NCI-H1930 (cell line): ENCODE measurements at places on chromosomes 1 and 21.
A peak's percentile ranks its signal among the peaks of the same experiment; 100 is the strongest.

- no peak for DNase-seq
Measured at GRCh38 chr1:208944981-208945451, 638.5 kb upstream of the CAMK1G start.

DNA sequence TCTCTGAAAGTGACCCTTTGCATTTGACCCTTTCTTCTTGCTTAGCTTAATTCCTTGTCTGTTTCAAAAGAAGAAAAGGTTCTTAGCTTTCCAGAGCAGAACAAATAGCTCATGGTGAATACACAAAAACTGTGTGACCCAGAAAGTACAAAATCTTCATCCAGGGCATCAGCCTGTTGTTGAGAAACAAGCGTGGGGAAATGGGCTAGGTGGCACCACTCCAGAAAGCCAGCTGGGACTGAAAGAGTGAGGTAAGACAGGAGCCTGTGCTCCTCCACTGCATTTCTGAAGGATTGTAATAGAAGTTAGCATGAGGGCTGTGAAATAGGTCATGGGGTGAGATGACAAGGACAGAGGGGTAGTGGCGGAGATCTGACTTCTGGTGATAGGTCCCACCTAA lies 45.8 kb downstream of the CYP2J2 start:
- DNase-seq: no peak

- DNase-seq: no peak
Measured at GRCh38 chr1:171727778-171728177, 14.1 kb downstream of the VAMP4 start.

- DNase-seq: no peak
Measured at GRCh38 chr1:190049314-190049713, 428.4 kb downstream of the BRINP3 start.

DNA sequence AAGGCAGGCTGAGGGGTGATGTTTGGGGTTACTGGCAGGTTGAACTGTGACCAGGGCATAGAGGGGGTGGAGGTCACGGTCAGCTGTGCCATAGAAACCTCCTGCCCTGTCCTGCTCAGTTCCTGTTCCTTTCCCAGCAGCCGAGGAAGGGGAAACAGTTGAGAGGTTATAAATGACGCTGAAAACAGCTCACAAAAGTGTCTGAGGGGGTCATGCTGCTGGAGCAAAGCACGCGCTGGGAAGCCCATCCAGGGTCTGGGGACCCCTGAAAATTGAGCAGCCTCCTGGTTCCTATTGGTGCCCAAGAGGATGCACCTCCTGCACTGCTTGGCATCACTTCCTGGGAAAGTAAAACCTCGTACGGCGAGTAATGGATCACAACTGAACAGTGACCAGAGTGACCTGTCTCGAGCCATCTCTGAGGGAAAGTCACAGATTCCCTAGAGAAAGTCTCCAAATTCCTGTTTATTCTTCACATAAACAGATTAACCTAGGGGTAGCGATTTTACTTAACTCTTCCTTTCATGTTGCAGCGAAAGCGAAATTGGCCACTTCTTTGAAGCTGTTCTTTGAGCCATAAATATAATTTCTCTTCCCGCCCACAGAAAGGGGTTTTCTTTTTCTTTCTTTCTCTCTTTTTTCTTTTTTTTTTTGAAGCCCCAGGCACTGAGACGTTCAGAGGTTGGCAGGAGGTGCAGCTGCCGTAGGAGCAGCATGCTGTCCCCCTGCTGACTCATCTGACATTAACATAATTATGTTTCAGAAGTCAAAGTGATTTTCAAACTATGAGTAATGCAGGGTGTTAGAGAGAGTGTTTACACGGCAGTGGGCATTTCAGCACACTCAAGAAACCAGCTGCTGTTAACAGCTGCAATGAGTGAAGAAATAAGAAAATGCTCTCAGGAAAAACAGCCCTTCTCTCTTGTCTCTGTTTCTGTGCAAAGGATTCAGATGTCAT lies 41.8 kb upstream of the ATF3 start:
- peak; percentile 43 for DNase-seq

GRCh38 chr1:7508934-7509519 lies 262.1 kb upstream of the VAMP3 start:
- no peak for DNase-seq

DNA sequence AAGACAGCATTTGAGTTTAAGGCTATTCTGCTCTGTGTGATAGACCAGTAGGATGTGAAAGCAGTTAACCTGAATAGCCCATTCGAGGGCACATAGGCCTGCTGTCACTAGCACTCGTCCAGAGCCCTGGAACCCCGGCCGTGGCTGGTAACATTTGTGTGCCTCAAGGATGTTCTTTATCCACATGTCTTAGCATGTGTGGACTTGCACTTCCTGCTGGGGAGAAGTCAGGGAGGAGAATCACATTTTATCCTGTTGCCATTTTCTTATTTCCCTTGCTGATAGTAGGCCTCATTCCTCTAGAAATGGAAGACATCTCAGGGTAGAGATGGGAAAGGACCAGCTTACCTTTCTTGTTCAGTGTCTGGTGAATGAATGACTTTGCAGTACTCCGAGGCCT lies 54.7 kb downstream of the VPS13D start:
- no peak for DNase-seq

DNA sequence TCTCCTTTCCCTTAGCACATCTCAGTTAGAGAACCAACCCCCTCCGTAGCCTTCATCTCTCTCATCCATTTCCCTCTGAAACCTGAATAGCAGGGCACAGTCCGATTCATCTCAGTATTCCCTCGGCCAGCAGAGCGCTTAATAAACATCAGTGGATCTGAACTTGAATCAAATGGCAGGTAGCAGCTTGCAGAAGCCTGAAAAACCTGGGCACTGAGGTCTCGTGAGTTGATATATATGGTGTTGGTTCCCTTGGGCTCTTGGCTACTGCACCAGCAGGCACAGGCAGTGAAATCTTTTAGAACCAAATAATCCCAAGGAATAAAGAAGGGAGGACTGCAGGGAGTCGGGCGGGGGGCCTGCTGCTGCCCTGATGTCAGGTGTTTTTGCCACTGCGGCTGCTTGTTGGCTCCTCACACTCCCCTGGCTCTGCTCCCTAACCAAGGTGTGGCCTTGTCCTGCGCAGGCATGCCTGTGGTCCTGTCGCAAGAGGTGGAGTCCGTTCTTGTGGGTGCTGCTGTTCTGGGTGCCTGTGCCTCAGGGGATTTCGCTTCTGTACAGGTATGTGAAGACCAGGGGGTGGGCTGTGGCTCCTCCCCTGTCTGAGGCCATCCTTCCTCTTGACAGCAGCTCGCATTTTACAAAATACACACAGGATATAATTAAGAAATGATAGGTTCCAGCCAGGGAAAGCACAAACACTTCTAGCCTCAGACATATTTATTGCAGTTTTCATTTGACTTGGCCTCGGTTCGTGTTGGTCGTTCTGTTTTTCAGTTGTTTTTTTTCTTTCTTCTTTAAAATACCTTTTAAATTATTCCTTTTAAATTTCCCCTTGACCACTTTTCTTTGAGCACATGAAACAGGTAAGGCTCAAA lies 140.9 kb upstream of the HOOK1 start:
- no peak for DNase-seq

DNA sequence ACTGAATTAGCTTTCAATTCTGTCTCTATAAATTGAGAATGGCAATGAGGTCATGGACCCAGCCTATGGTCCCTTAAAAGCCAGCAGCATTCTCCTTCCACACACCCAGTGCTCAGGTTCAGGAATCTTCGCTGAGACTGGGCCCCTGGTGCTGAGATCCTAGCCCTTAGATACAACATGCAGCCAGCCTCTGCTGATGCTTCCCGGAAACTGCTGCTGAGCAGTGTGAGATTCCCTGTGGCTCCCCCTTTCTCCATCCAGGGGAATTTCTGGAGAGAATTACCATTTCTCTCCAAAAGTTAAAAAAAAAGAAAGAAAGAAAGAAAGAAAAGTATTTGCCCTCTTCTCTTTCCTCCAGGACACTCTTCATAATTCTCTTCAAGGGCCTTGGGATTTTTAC lies 31.7 kb upstream of the RALGPS2 start:
- DNase-seq: no peak

DNA sequence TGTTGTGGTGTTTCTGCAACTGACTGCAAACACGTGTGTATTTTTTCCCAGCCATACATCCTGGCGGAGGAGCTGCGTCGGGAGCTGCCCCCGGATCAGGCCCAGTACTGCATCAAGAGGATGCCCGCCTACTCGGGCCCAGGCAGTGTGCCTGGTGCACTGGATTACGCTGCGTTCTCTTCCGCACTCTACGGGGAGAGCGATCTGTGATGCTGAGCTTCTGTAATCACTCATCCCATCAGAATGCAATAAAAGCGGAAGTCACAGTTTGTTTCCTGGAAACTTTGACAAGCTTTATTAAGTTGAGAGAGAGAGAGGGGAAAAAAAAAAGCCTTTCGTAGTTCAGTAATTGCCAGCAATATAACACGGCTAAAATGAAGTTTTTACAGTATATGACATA lies 32.7 kb upstream of the MTR start:
- no peak for DNase-seq

DNA sequence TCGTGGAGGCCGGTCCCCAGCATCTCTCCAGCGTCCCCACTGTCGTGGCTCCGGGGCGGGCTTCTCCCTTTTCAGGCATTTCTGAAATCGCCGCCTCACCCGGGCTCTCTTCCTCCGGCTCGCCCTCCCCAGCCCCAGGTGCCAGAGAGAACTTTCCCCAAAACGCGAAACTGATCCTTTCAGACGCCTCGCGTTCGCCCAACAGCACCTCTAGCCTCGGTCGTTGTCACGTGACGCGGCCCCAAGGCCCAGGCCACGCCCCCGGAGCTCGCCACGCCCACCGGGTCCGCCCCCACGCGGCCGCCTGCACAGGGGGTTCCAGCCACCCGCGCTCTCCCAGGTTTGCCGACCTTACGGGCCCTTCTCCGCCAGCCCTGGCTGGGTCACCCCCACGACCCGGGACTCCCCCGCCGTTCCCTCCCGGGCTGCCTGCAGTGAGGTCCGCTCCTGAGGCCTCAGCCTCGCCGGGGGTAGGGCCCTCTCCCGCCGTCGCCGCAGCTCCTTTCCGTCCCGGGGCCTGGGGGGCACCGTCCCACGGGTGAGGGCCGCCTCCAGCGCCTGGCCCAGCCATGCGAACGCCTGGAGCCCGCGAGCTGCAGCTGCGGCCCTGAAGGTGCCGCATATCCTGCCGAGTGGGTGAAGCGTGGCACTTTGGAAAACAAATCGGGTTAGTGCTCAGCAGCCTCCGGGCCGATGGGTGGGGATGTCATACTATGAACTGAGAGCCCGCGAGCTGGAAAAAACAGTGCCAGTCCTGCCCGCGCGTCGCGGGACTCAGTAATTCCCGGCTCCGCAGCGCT lies 21.0 kb downstream of the H3-3A start:
- DNase-seq: peak; percentile 47

DNA sequence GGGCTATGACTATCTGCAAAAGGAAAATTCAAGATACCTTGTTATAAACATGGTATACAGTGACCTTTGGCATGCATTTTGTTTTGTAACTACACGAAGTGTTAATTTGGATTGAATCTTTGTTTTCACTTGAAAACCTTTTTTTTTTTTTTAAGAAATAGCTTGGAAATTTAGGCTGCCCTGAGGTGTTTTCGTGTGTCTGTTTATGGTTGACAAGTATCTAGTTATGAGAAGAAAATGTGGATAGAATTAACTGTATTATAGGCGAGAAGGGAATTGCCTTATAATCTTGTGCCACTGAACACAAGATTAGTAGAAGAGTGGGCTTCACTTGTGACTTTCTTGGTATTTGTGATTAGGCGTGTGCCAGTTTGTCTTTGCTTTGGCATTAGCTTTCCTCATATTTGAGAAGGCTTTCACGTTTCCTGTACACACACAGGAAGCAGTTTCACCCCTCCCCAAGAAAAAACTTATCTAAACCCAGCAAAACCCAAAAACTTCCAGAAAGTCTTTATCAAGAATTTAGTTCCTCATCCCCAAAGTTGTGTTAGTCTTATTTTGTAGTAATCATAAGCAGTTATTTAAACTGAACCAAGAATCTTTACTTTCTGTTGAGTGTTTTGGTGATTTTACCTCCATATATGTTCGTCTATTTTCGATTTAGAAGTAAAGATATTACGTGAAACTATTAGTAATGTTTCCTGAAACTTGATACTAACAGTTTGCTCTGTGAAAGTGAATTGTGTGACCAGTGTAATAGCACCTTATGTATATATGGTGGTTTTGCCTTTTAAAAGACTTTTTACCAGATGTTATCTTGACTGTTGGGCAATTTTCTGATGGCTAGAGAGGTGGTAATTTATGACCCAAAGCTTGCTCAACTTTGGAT lies 3.8 kb downstream of the DYRK1A start:
- DNase-seq: no peak

DNA sequence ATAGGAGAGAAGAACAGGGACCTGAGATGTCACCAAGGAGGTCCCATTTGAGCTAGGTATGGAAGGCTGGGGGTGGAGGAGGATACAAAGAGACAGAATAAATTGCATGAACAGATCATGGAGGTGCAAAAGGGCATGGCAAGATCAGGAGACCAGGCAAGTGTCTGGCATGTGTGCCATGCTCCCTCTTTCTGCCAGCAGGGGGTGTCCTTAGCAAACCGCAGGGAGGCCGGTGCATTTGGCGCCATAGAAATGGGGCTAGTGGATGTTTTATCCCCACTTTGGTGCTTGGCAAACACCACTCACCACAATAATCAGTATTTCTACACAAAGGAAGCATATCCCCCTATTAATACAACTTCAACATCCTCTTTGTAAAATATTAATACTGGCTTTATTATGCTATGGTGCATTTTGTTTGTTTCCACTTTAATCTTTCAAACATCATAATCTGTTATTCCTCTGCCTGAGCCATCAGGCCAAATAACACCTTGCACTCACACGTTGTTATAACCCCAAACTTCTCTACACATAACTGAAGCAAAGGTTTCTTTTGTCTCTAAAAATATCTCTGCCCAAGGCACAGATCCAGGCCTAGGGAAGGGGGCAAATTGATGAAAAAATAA lies 25.9 kb downstream of the S100A6 start:
- DNase-seq: peak; percentile 5

- DNase-seq: no peak
Measured at GRCh38 chr1:220806408-220806807, 19.7 kb downstream of the MTARC1 start.

GRCh38 chr1:234062166-234062565 lies 157.7 kb downstream of the SLC35F3 start:
- no peak for DNase-seq
